Activated T-cell treated with anti-CD3 and anti-CD28 coated beads, Interleukin-2, amount 50 U/mL, for 72 hours (primary cell): ENCODE measurements at places on chromosomes 7 and 10. TPM values are rescaled to one million over a fixed set of nuclear protein-coding genes. Genes with fewer than 3 reads are reported as not detected.
A peak's percentile ranks its signal among the peaks of the same experiment; 100 is the strongest.

- no peak for DNase-seq
- no peaks in the 10 kb centered on the region for H3K4me1 ChIP-seq
- H3K27me3 ChIP-seq, result no peaks in the 10 kb centered on the region
- no peaks in the 10 kb centered on the region for H3K36me3 ChIP-seq
- no peak overlapping the region for H3K4me3 ChIP-seq
- H3K27ac ChIP-seq, result no peak overlapping the region
Observed at GRCh38 chr7:40538281-40538680, 403.5 kb downstream of the SUGCT start.

DNA sequence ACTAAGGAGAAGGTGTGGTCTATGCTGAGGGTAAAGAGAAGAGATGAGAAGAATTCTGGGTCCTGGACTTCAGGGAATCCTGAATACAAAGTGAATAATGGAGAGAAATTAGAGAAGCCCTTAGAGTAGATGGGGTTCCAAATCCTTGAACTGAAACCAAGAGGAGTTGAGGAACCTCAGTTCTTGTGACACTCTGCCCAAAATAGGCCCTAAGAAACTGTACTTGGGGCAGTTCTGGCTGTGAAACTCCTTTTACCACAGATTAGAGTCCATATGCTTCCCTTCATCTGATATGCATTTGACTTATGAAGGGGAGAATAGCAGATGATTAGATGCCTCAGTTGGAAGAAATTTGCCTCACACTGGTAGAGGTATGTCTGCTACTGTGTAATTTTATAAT, 19.0 kb downstream of the TES start:
- DNase-seq, result no peak
- H3K27me3 ChIP-seq, result no peaks in the 10 kb centered on the region
- no peaks in the 10 kb centered on the region for H3K36me3 ChIP-seq
- H3K4me1 ChIP-seq, result peaks cover 73% of the 10 kb centered on the region

- no peaks in the 10 kb centered on the region for H3K27me3 ChIP-seq
- no peak for DNase-seq
- no peak overlapping the region for H3K4me3 ChIP-seq
- H3K36me3 ChIP-seq, result no peaks in the 10 kb centered on the region
Observed at GRCh38 chr7:50657341-50657873, 92.2 kb upstream of the DDC start.

DNA sequence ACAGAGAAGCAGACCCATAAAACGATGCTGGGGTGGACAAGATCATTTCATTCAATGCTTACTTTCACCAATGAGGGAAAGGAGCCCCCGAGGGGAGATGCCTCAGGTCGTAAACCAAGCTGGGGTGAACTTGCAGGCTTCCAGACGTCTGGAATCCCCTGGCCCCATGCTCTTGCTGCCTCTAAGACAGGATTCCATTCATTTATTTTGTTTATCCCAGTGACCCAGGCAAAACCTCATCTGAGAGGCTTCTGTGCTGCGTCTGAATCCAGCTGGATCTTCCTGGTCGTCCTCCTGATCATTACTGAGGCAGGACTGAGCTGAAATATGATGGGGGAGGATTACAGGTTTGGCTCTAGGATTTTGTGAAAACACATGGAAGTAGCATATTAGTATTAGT, 182.9 kb downstream of the MYOF start:
- no peak for DNase-seq
- no peaks in the 10 kb centered on the region for H3K27me3 ChIP-seq
- no peak overlapping the region for H3K27ac ChIP-seq
- no peak overlapping the region for H3K4me3 ChIP-seq
- no peaks in the 10 kb centered on the region for H3K36me3 ChIP-seq
- H3K4me1 ChIP-seq, result no peaks in the 10 kb centered on the region

- H3K36me3 ChIP-seq, result no peaks in the 10 kb centered on the region
- DNase-seq, result no peak
- no peaks in the 10 kb centered on the region for H3K27me3 ChIP-seq
- no peak overlapping the region for H3K4me3 ChIP-seq
- H3K4me1 ChIP-seq, result no peaks in the 10 kb centered on the region
Observed at GRCh38 chr7:70504254-70504653, 627.7 kb upstream of the GALNT17 start.

DNA sequence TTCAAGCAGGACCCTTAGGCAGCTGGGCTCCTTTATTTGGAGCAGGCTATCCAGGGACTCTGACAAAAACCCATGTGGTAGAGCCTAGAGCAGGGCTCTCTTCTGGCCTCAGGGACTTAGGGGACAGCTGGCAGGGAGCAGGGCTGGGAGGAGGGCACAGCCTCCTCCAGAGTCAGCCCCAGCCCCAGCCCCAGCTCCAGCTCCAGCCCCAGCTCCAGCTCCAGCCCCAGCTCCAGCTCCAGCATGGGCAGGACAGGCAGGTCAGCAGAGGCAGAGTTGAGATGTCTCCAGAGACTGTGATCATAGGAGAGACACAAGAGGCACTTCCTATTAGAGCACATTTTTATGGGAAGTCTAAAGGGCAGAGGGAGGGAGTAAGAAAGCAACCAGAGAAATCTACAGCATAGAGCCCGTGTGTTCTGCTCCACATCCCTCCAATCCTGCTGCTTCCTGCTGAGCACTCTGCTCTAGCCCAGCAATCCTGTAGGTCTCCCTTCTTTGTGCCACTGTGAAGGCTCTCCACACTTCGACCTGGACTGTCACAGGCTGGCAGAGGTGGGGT, 13.3 kb upstream of the C10orf53 start:
- H3K36me3 ChIP-seq, result no peaks in the 10 kb centered on the region
- no peak overlapping the region for H3K27ac ChIP-seq
- no peaks in the 10 kb centered on the region for H3K4me1 ChIP-seq
- no peak overlapping the region for H3K4me3 ChIP-seq

DNA sequence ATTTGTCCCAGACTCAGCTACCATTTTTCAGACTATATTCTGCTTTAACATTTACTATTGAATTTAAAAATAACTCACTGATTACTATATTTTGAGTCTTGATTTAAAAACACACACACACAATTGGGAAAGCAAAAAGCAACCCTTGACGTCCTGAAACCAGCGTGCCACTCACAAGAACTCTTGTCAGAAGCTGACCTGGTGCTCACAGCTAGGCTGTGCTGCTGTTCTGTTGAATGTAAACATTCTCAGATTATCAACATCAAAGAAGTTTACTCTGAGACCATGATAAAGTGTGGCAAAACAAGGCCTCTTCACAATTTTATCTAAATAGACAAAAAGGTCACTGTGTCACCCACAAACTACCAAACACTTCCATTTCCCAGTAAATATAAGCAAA, 62.6 kb upstream of the CACNA2D1 start:
- no peak for DNase-seq
- H3K27me3 ChIP-seq, result no peaks in the 10 kb centered on the region
- no peak overlapping the region for H3K27ac ChIP-seq
- no peaks in the 10 kb centered on the region for H3K4me1 ChIP-seq
- no peaks in the 10 kb centered on the region for H3K36me3 ChIP-seq
- H3K4me3 ChIP-seq, result no peak overlapping the region

GRCh38 chr10:12727832-12728215, 273.7 kb downstream of the CCDC3 start:
- H3K4me3 ChIP-seq, result no peak overlapping the region
- no peak overlapping the region for H3K27ac ChIP-seq
- H3K36me3 ChIP-seq, result no peaks in the 10 kb centered on the region
- DNase-seq, result no peak
- peaks cover 29% of the 10 kb centered on the region for H3K4me1 ChIP-seq

DNA sequence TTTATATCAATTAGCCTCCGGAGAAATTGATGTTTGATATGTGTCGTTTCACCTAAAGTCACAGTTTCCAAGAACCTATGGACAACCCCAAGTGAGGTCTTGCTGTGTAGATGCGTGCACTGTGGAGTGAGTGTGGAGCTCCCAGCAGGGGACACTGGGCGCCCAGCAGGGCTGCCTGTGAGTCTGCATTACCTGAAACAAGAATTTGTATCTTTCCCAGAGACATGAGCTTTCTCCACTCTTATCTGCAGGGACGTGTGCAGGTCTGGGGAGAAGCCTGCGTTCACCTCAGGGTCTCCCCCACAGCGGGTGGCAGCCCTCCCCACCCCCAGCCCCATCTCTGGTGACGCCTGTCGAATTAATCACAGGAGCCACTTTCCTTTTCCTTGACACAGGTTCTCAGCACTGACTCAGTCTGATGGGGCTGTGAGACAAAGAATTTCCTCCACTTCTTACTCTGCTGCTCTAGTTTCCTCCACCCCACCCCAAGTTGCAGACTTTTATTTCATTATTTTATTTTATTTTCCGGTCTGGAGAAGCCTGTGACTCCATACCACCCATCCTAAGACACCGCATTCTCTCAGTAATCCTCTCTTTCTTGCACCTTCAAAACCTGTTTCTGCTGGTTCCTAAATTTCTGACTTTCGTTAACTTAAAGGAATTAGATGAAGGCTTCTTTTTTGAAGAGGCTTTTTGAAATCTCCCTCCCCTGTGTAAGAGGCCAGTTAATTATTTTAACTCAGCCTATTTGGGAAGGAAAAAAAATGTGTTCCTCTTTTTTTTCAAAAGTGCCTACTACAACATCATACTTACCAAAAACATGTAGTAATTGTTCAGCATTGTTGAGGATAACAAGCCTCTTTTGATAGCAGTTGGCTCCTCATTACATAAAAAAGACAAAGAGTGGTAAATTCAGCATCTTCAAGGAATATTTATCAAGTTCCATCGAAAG, 17.0 kb upstream of the INSIG1 start:
- peaks cover 19% of the 10 kb centered on the region for H3K27me3 ChIP-seq
- DNase-seq, result no peak
- peak overlapping the region; percentile 39 for H3K27ac ChIP-seq
- peaks cover 59% of the 10 kb centered on the region for H3K4me1 ChIP-seq
- no peaks in the 10 kb centered on the region for H3K36me3 ChIP-seq

MACROH2A2 gene
- 6.2 TPM for total RNA-seq

CAV2 gene
- total RNA-seq, result not detected

CCSER2 gene
- total RNA-seq, result 99.1 TPM

GALNT17 gene
- not detected for total RNA-seq

SEMA3E gene
- total RNA-seq, result not detected

ENTPD1 gene
- 12.9 TPM for total RNA-seq

ITPRID1 gene
- not detected for total RNA-seq
